ENCODE measurements at places on chromosomes 5 and 9.

GRCh38 chr5:143752165-143752850 is 59.7 kb upstream of the HMHB1 start:
- no peak for DNase-seq

GRCh38 chr5:109327570-109327969 is 82.2 kb downstream of the PJA2 start:
- DNase-seq, result no peak

DNA sequence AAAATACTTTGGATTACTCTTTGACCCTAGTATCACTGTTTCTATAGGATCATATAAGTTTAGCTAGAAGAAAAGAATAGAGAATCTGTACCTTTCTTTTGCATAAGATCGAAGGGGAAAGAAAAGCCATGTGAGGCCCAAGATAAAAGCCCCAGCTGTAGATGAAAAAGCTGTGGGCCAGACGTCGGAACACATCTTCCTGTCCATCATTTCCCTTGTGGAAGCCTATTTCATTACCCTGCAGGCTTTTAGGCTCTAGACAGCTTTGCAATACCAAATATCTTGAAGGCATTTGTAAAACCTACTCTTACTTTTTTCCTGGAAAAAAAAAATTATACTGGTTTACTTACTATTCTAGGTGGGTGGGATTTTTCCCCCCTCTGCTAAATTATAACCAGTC is 10.0 kb downstream of the PALM2AKAP2 start:
- DNase-seq, result no peak

DNA sequence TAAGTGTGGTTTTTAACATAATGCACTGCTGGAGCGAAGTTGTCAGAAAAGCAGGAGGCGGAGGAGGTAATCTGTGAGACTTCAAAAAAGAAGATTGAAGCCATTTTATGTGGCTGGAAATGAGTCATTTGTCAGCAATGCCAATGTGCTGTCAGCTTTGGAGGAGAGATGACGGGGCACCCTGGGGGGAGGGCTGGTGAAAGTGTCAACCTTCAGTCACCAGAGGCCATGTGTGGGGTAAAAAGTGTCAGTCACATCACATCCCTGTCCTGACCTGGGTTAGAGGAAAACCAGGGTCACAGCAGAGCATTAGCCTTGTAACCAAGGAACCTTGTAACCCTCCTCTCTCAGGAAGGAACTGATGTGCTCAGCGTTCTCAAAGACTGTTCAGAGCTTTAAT is 59.1 kb downstream of the TLR4 start:
- no peak for DNase-seq

DNA sequence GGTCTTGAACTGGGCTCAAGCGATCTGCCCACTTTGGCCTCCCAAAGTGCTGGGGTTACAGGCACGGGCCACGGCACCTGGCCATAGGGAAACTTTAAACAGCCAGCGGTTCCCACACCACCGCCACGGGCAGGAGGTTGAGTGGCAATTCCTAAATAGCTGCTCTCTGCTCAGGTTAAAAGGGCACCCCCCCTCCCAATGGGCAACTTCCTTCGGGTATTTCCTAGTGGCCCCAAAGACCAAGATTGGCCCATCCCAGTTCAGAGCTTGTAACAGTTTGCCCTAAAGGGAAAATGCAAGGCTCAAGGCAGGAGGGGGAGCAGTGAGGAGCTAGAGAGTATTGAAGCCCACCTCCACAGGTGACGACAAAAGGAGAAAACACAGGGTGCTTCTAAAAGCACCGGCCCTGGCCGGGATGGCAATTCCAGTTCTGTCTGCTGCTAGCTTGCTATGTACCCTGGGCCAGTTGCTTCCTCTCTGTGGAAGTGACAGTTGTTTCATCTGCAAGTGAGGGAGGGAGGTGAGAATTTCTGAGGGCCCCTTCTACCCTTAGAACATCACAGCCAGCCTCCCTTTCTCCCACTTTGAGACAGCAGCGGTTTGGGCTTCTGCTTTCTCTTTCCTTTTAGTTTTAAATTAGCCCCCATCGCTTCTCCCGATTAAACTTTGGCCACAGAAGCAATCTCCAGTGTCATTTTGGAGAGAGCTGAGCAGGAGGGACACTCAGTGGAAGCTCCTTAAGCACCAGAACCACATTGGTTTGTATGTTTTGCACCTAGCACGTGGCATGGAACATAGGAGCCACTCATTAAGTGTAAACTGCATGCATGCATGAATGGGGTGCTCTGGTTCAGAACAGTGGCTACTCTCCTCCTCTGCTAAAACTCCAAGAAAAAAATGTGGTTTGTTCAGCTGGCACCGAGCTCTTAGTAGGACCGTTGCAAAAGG is 17.3 kb upstream of the TNIP1 start:
- no peak for DNase-seq

DNA sequence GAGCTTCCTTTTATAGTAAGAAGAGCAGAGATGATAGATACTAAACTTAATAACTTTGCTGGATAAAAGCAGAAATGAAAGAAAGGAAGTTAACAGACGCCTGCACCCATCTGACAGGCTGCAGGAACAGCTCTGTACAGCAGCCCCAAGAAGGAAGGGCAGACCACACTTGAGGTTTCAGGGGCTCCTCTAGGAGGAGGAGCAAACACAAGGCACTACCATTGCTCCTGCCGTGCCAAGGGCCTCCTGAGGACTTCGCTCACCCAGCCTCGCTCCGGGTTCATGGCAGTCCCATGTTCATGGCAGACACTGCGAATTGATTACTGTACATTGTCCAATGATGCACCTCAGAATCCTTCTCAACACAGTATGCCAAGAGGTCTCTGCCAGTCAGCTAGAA is 85.1 kb downstream of the AMBP start:
- DNase-seq, result no peak

GRCh38 chr9:32577316-32577715 is 4.4 kb upstream of the NDUFB6 start:
- DNase-seq, result no peak

DNA sequence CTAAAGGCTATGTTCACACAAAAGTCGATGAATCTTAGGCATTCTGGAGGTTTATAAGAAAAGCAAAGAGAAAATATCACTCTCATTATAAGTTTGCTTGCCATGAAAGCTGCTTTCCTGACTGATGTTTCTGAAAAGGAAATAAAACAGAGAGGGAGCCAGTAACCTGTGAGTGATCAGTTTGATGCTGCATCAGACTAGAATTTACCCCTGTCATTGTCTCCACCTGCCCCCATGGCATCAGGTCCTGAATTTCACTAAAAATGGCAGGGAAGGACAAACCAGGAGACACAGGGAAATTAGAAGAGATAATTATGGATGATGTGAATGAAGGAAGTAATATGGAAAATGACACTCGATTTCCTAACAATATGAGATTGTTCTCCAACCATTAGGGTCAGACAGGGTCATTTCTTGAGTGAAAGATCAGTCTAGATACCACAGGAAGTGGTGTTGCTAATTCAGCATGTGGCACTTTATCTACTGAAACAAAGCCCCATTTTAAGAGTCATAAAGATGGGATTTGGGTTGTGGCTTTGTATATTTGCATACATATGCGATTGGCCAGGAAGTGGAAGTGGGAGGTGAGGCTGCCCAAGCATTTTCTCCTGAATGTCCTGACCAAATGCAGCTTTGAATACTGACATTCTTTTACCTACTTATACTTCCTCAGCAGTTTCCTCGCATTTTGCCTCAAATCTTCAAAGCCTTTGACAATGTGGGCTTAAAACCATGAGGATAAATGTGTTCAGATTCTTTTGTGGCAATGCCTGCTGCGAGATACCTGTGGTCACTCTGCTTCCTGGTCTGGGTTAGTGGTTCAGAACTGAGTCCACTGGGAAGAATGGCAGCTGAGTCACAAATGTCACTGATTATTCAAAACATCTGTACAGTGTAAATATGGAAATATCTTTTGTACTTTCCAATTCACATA is 29.7 kb downstream of the MEGF10 start:
- no peak for DNase-seq

DNA sequence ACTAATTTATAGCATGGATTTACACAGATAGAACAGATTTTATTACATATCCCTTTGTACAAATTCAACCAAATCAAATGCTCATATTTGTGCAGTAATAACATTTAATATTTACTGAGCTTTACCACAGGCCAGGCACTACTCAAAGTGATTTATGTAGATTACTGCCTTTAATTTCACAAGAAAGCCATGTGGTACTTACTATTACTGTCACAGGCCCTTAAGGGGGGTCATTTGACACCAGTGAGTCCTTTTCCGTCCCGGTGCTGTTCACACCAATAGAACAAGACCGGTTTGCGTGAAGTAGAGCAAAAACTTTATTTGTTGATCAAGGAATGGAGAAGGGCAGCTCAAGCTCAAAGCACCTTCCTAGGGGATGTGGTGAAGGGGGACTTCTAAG is 308.5 kb upstream of the KCNN2 start:
- DNase-seq, result no peak

GRCh38 chr5:14741801-14742440 is 77.4 kb downstream of the OTULIN start:
- DNase-seq, result no peak

DNA sequence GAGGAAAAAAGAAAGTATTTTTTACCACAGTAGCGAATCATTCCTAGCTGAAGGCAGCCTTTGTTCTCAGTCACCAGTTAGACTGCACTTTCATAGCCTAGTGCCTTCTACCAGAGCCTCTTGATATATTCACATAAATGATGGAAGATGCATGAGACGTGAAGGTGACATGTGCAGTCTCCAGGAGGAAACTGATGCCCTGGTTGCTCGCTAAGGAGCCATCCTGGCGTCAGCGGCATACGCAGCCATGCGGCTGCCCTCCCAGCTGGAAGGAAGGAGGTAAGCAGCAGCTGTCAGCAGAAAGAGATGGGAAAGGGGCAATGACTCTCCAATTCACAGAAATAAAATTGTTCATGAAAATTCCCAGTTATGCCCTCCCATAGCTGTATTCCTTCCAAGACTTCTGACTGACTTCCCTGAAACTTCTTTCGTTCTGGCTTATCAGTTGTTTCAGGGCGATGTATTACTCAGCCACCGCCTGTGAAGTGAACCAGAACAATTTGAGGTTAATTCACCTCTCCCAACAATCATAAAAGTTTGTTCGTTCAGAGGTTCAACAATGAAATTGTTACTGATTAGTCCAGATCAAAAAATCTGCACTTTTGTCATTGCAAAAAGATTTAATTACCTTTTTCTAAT is 331.2 kb downstream of the NR2F1-AS1 start:
- no peak for DNase-seq
